ENCODE measurements at places on chromosomes 1 and 21. TPM values are rescaled to one million over a fixed set of nuclear protein-coding genes. Genes with fewer than 3 reads are reported as not detected.

DNA sequence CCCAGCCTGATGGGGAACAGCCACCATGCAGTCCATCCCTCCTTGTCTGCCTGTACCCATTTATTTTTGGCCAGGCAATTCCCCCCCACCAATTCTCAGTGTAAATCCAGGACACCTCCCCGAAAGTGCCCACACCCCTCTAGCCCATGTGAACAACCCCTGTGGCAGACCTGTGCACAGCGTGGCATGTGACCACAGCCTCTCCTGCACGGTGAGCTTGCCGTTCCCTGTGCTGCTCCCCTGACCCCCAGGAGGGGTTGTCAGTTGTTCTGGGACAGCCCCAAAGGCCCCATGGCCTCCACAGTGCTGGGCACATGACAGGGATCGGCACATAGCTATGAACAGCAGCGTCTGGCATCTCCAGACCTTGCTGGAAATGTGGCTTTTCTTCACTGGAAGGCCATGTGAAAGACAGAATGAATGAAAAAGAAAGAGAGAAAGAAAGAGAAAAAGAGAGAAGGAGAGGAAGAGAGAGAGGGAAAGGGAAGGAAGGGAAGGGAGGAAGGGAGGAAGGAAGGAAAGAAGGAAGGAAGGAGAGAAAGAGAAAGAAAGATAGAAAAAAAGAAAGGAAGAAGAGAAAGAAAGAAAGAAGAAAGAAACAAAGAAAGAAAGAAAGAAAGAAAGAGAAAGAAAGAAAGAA is 3.9 kb downstream of the CAPN9 start:
- DNase-seq: no peak

GRCh38 chr1:105686026-105686425 is 1370.4 kb upstream of the PRMT6 start:
- no peak for DNase-seq

GRCh38 chr1:171890131-171890530 is 48.8 kb downstream of the DNM3 start:
- DNase-seq: no peak

DNA sequence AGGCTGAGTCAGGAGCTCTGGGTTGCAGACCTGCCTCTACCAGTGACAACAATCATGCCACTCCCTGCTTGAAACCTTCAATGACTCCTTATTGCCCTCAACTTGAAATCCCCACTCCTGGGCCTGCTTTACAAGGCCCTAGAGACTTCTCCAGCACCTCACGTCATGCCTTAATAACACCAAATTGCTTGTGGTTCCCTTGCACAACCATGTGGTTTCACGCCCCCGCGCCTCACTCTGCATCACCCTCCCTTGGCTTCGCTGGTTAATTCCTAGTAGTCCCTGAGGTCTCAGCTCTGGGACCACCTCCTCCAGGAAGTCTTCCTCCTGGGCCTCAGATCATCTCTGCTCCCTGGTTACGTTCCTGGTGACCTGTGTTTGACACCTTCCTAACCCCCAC is 33.0 kb downstream of the EPHA2 start:
- no peak for DNase-seq

- no peak for DNase-seq
These were observed 60.7 kb downstream of the ZNF697 start for GRCh38 chr1:119587341-119587740.

DNA sequence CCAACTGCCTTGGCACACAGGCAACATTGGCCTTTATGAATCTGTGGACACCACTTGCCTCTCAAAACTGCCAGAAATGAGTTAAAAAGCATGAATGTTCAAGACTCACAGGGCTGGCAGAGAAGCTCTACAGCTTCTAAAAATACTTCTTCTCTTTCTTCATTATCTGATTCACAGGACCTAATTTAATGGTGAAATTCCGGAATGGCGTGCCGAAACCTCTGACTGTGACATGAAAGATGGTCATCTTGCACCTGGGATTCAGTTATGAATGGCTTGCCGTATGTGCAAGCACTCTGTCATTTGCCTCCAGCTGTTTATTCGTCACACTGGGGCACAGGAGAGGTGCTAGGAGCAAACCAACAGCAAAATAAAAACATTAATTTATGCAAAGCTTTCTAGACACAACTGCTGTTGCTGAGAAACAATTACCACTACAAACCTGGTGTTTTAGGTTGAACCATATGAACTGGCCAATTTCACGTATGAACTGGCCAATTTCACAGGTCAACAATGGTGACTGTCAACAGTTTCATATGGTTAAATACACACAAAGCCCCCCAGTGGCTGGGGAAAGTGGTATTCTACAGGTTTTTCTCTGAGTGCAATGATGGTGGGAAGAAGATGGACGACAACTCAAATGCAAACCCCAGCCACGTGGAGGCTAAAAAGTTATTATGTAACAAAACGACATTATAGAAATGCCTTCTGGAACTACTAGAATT is 648.3 kb downstream of the KIF26B start:
- no peak for DNase-seq

GRCh38 chr1:203289281-203289981 is 15.9 kb upstream of the BTG2 start:
- no peak for DNase-seq

DNA sequence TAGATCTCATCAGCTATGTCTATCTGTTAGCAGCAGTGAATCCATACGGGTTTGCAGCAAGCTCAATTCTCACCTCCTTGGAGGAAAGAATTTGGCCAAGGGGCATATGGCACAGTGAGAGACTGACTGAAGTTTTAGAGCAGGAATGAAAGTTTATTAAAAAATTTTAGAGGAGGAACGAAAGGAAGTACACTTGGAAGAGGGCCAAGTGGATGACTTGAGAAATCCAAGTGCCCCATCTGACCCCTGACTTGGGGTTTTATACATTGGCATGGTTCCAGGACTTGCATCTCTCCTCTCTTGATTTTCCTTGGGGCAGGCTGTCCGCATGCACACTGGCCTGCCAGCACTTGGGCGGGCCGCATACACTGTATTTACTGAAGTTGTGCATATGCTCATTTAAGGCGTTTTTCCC is 9.2 kb upstream of the OSBPL9 start:
- DNase-seq: no peak

- no peak for DNase-seq
These were observed at the start of gene MSH4 for GRCh38 chr1:75796376-75797272. Gene MSH4, plus strand, starts transcription at chr1:75796882. Its CDS starts 104 bp downstream, at chr1:75796986.

DNA sequence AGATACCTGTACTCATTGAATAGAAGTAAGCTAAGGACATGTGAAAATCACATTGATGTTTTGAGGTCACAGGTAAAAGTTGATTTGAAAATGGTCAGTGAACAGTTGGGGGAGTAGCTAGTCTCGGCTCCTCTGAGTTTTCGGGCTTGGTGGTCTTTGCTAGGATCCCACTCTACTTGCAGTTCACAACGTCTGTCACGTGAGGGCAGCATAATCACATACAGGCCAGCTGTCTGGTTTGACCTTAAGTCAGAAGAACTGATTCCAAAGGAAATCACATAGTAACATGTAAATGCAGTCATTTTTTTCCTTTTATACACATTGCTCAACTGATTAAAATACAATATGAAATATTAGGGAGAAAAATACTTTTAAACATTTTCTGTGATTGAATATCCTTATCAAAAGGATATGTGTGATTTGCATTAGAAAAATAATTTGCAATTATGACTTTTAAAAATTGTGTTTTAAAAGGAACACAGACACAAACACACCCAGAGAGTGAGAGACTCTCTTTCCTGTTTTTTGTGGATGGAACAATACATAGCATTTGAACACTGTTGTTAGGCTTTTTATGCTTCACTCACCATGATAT is 21.8 kb upstream of the PDC start:
- DNase-seq: peak; percentile 80

- DNase-seq: no peak
These were observed 47.8 kb upstream of the SRSF10 start for GRCh38 chr1:24027838-24028468.

GRCh38 chr1:26597629-26598039 is 68.1 kb downstream of the RPS6KA1 start:
- no peak for DNase-seq

GRCh38 chr1:209335178-209335577 is 248.3 kb upstream of the CAMK1G start:
- DNase-seq: peak; percentile 49

DNA sequence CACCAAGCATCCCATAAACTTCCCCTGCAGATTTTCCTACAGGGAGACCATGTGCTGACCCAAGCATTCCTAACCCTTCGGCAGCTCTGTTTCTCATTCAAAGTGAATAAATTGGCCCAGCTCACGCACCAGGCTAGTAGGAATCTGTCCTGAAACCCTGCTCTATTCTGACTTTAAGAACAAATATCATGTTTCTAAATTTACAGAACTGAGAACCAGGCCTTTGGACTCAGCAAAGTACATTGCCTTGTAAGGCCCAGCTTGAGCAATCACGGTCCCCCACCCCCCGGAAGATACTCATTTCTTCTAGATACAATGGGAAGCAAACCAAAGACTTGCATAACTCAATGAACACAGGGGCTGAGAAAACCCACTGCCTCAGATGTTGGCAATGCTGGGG is 160.1 kb upstream of the NFIA start:
- DNase-seq: no peak

DNA sequence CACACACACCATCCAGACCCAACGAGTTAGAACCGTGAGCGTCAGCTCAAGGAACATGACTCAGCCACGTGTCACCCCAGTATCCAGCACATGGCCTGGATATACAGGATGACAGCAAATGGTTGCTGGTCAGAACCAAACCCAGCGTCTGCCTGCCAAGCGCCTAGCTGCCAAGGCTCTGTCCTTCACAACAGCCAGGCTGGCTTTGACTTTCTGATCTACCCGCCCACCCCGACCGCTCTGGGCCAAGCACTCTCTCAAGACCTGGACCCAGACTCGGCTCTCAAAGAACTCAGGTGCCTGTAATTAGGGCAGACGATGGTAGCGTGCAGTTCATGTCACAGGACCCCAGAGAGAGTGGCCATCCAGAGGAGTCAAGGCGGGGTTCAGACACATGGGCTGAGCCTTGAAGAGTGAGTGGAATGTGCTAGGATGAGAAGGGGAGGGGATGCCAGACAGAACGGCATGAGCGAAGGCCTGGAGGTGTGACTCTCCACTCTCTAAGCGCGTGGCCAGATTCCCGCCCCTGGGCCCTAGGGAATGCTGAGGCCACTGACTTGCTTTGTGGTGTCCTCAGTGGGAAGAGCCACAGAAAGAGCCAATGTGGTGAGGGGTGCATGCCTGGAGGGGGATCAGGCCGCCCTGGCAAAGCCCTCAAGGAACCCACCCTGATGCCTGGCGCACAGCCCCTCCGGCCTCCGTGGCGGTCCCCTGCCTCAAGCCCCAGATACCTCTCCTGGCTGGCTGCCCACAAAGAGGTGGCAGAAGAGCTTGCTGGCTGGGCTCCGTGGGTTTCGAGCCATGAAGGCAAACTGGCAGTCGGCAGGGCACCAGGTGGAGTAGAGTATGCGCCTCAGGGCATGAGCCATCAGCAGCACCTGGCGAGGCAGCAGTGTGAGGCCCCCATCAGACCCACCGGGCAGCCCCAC is 7.0 kb downstream of the SH2D5 start:
- no peak for DNase-seq

DNA sequence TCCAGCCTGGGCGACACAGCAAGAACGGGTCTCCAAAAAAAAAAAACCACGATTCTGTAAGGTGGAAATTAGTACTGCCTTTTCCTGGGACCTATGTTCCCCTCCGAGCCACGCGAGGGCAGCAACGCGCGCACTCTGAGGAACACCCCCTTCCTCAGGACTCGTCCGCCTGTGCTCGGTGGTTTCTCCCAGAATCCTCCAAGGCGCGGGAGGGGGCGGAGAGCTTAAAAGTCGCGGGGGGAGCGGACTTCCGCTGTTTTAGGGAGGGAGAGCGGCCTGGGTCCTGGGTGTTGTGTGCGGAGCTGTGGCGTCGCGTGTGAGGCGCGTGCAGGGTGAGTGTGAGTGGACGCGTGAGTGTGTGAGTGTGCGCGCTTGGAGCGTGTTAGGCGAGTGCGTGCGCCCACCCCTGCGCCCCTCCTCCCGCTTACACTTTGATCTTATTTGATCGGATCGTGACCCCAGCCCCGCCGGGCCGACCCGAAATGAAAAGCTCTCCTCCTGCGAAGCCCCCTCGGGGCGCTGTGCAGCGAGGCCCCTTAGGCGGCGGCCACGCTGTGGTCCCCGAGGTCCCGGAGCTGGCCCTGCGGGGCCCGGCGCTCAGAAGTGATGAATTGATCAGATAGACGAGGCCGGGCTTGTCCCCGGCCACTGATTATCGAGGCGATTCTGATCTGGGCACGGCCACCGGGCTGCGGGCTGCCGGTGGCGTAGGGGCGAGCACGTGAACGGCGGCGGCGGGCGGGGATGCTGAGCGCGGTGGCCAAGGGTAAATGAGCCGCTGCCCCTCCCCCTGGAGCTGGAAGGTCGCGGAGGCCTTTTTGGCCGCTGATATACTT is 9.6 kb downstream of the TMEM167B start:
- DNase-seq: peak; percentile 95

DNA sequence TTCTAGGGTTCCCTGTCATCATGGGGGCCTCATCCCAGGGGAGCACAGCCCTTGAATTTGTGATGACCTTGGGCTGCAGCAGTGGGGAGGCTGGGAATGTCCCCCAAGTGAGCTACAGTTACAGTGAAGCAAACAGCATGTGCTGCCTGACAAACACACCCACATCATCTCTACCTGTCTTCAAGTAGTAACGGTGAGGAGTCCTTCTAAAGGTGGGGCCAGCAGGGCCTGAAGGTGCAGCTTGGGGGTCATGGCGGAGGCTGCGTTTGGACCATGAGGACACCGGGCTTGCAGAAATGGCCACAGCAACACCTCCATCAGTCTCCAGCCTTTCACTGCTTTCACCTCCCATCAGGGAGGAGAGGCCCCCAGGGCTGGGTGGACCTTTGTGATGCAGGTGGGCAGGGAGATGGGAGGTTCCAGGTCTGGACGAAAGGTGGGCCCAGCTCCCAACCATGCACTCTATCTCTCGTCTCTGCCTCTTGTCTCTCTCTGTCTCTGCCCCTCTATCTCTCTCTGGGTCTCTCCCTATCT is 55.7 kb downstream of the WNT9A start:
- no peak for DNase-seq

GRCh38 chr1:153984123-153984894 is 1.8 kb downstream of the RAB13 start:
- DNase-seq: no peak

DNA sequence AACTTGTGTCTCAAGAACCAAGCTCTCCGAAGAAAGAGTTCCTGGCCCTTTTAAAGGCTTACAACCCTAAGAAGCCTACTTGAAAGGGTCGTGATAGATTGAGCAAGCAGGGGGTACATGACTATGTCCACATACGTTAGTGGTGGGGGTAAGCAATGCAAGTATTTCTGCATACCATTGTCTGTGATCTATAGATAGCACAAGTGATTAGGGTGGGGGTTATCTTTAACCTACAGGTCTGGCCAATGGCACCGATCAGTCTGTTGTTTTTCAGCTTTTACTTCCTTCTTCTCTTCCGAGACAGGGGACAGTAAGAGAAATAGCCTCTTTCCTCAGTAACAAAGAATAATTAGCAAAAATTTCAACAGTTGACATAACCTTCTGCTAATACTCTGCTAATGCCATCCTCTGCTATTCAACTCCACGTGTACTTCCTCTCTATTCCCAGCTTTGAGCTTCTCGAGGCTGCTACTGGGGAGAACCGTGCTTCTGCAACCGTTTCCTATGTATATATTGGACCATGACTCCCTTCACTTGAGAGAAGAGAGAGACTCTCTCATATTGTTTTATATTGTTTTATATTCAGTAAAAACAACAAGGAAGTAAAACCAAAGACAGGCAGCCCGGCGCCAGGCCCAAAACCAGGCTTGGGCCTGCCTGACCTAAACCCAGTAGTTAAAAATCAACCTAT is 727.7 kb upstream of the NCAM2 start:
- DNase-seq: no peak

The MPC2 gene
- total RNA-seq: 35.1 TPM

The KRTAP20-3 gene
- total RNA-seq: not detected

The IL6R gene
- total RNA-seq: 0.09 TPM

The TRIM45 gene
- total RNA-seq: 16.6 TPM

The CHI3L2 gene
- not detected for total RNA-seq

The S100A14 gene
- not detected for total RNA-seq

The VWA1 gene
- 9.6 TPM for total RNA-seq

The RPF1 gene
- total RNA-seq: 35.4 TPM

The SNX7 gene
- 17.5 TPM for total RNA-seq

Measured in neural crest cell (in vitro differentiated cells).